Left lobe of liver (tissue), 2 donors: ENCODE measurements at places on chromosomes 7 and 10. TPM values are rescaled to one million over a fixed set of nuclear protein-coding genes. Genes with fewer than 3 reads are reported as not detected.

Gene SAMD9
- total RNA-seq = 1.5 TPM

Gene MRLN
- total RNA-seq = not detected

Gene AGBL3
- 2.1 TPM for total RNA-seq

Gene TRIM74
- 0.78 TPM for total RNA-seq

Gene CYP26A1
- total RNA-seq = 16.2 TPM

Gene TLX1
- total RNA-seq = 1.3 TPM

Gene CALCR
- not detected for total RNA-seq

Gene KCNIP2
- total RNA-seq = 1.4 TPM

Gene SLC39A12
- total RNA-seq = 0.08 TPM

Gene NOS3
- total RNA-seq = 8.7 TPM

DNA sequence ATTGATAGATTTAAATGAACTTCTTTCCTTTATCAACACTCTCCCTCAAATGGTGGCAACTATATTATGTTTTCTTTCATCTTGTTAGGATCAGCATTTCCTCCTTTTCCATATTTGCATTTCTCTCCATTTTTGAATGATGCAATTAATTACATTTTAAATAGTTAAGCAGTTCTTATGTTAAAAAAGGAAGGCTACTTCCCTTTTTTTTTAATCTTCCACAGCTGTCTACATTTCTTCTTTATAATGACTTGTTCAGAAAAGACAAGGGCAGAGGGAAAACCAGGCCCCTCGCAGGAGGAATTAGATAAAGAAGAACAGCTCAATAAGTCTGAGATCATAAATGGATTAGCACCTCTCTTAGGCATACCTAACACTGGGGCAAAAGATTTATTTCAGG, 208.9 kb downstream of the ARL4A start:
- no peak for DNase-seq

- DNase-seq = no peak
Observed at GRCh38 chr7:103712991-103713778, 267.2 kb upstream of the SLC26A5 start.

GRCh38 chr7:71710442-71710841, 578.5 kb downstream of the GALNT17 start:
- no peak for DNase-seq

DNA sequence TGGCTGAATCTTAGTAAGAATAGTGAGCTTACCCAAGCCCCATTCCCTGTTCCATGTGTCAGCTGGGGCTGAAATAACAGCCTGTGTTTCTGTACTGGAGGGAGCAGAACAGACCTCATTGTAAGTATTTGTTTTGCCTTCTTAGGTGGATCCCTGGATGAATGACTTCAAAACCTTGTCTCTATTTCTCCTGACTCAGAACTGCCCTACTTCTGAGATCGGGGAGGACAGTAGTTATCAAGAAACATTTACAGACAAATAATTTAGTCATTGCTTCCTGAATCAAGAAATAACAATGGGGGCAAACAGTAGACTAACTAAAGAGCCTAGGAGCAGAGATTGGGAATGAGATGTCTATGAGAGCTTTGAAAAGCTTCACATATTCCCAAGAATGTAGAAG, 58.8 kb downstream of the TPST1 start:
- DNase-seq = no peak

GRCh38 chr10:43452356-43452914, 15.5 kb downstream of the ZNF487 start:
- no peak for DNase-seq

GRCh38 chr10:17144757-17145156, 15.1 kb upstream of the CUBN start:
- DNase-seq = no peak

DNA sequence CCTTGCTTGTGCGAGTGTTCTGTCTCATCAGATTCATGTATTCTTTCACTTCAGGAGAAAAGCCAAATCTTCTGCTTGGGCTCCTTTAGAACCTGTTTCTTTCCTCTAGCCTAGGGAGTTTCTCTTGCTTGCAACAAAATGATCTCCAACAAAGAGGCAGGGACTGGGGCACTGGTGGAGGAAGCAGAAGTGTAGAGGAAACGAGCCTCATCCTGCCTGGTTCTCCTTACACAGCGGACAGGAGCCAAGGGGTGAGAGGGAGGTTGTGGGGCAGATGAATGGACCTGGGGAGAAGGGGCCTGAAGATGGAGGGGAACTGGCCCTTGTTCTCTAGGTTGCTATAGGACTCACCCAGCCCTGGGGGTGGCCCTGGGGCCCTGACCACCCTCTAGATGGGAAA, 141.1 kb downstream of the PKD1L1 start:
- DNase-seq = no peak

- DNase-seq = no peak
Observed at GRCh38 chr7:40008223-40008815, 58.3 kb downstream of the CDK13 start.

- no peak for DNase-seq
Observed at GRCh38 chr7:48033922-48034321, 1.4 kb upstream of the C7orf57 start.

DNA sequence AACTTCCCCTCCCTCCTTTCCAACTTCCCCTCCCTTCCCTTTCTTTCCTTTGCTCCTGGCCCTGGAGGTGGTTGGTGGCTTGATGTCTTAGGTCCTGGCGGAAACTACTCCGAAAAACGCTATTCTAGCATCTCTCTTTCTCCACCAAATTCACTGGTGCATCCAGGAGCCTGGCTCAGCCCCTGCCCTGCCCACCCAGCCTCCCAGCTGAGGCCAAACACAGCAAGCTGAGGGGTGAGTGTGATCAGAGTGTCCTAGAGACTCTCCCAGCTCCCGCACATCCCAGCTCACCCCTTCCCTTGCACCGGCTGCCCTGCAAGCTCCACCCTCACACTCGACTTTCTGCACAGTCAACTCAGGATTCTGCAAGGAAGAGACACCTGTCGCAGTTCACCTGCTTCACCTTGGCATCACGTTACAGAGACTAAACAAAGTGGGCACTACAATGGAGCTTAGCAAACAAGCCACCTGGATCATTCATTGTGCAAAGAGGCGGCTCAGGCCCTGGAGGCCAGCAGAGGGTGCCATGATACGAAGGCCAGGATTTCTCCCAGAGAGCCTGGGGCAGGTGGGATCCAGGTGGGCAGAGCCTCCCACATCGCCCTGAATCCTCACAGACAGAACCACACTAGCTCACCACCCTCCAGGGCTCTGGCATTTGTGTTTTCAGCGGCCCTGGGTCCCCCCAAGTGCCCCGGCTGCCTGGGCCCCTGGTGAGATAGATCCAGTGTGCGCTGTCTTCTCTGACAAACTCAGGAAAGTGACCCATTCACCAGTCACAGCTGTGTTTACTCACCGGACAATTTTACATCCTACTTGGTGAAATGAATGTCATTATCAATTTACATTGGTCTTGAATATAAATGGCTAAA, 169.6 kb downstream of the TCERG1L start:
- DNase-seq = no peak

DNA sequence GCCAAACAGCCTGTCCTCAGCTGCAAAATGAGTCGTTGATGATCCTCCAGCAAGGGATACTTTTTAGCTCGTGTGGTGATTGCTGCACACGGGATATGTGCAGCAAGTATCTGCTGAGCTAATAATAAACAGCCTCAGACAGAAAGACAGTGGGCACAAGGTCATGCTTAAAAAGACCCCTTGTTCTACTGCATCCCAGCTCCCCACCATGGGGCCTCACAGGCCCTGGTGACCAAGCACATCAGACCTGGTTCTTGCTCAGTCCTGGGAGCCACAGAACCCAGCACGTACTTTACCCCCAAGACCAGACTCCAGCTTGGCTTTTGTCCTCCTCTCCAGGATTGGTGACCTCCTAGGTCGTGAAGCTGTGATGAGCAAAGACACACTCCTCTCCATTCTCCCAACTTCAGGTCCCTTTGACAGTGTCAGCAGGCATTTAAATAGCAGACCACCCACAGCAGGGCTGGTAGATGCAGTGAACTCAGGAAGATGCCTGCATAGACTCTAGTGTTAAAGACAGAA, 50.5 kb downstream of the EGFR start:
- peak; percentile 69 for DNase-seq

DNA sequence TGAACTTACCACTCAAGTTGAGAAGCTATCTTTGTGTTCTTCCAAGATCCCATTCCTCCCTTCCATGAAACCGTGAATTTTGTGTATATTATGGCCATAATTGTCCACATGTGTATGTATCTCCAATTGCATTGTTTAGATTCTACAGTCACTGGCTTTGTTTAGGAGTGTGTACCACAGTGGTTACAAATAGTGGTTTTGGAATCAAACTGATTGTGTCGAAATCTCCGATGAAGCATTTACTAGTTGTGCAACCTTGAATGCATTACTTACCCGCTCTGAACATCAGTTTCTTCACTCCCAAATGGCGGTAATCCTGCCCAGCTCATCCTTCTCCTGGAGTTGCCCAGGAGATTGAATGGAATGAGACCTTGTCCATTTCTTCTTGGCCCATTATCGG, 145.0 kb upstream of the ZNF32 start:
- no peak for DNase-seq

- DNase-seq = no peak
Observed at GRCh38 chr7:64888901-64889685, 14.0 kb upstream of the ZNF273 start.

GRCh38 chr7:70582927-70583895, 548.7 kb upstream of the GALNT17 start:
- no peak for DNase-seq

GRCh38 chr7:128172963-128173362, 68.1 kb upstream of the LEP start:
- no peak for DNase-seq

DNA sequence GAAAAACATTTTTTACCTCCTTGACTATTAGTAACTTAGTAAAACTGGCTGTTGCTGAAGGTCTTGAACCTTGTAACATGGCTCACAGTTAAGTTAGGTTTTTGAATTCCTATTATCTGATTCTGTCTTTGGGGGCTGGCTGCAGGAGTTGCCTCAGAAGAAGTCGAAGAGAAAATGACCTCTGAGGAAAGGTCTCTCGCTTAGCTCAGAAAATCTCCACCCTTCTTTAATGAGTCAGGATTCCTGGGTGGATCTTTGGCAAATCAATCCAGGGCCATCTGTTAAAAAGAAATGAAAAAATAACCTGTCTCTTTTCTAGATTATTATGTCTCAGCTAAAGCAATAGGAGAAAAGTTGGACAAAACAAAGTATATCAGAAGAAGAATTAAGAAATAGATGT, 267.8 kb upstream of the SEMA3C start:
- no peak for DNase-seq

GRCh38 chr10:57983281-57983791, 284.4 kb downstream of the IPMK start:
- no peak for DNase-seq

GRCh38 chr10:99484626-99485581, 47.8 kb upstream of the NKX2-3 start:
- no peak for DNase-seq

DNA sequence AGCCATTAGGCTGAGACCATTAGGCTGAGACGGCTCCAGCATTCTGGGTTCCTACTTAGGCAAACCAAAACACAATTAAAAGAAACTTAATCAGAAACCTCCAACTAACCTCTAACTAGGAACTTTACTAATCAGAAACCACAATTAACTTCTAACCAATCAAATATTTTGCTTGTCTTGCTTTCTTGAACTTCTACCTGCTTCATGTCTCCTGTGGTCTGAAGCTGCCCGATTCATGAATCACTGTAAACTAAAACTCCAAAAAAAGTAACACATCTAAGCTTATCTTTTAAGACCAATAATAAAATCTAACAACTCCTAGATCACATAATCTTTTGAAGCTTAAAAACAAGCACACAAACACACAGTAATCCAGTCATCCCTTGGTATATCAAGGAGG, 76.1 kb downstream of the PDSS1 start:
- no peak for DNase-seq

DNA sequence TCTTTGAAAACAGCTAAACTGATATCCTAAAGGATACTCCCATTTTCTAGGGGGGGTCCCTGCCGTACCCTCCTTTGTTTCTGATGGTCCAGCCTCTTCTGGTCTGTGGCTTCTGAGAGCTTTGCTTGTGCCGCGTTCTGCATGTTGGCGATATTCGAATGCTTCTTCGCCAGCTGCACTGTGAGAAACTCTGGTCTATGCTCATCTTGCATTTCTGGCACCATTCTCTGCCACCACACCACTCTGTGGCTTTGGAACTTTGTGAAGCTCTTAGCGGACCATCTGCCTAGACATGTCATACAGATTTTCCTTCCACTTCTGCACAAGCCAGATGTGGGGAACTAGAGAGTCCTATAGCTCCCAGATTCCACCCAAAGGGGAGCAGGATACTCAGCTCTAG, 197.2 kb downstream of the REEP3 start:
- no peak for DNase-seq

- no peak for DNase-seq
Observed at GRCh38 chr10:64091897-64092296, 570.7 kb downstream of the REEP3 start.

GRCh38 chr7:142808461-142808801, 37.7 kb downstream of the PRSS2 start:
- DNase-seq = no peak

GRCh38 chr10:3324612-3325038, 152.0 kb upstream of the PITRM1 start:
- no peak for DNase-seq

DNA sequence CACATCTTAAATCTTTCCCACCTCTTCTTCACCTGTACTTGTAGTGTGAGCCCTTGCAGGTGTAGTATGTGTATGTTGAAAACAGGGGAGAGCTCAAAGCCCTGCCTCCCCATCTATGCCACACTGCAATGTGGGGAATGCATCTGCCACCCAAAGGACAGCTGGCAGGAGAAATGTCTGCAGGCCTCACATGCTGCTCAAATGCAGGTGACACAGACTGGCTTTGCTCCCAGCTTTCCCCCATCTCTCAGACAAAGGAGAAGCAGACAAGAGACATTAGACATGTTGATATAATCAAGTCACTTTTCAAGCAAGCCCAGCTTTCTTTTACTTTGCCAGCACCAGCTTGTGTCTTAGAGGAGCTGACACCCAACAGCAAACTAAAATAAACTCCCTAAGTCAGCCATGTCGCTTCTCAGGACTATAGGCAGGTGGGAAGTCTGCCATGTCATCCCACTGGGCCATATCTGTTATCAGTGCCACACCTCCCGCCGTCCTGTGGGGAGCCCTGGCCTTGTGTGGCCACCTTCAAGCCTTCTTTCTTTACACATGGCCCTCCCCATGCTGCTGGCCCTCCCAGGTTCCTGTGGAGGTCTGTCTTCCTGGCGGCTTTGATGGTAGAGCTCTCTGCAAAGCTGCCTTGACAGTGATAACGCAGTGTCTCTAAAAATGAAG, 102.1 kb downstream of the CXCL12 start:
- DNase-seq = no peak

DNA sequence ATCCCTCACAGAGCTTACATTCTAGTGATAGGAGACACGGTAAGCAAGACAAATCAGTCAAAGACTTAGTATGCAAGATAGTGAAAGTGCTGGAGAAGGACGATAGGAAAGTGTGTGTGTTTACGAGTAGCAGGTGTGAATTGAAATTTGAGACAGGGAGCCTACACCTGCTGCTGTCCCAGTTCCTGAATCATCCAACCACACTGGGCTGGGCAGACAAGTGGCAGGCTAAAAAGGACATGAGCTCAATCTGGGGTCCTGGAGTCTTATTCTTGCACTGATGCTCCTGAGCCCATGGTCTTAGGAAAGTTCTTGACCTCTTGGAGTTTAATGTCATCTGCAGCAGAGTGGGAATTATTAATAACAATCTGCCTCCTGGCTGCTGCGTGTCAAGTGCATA, 16.2 kb downstream of the RBP3 start:
- no peak for DNase-seq
